Lung (tissue), 17 donors: ENCODE measurements at places on chromosomes 12 and 14. TPM values are rescaled to one million over a fixed set of nuclear protein-coding genes. Genes with fewer than 3 reads are reported as not detected.
A peak's percentile ranks its signal among the peaks of the same experiment; 100 is the strongest.

GLI1 gene
- total RNA-seq = 5.7 TPM

GPRC5A gene
- total RNA-seq = 418 TPM

RNU4-1 gene
- under 0.01 TPM for total RNA-seq

SLCO1B1 gene
- total RNA-seq = not detected

SIX1 gene
- 5.9 TPM for total RNA-seq

OS9 gene
- total RNA-seq = 174 TPM

- peaks cover 14% of the 10 kb centered on the region for H3K4me1 ChIP-seq
- no peaks in the 10 kb centered on the region for H3K36me3 ChIP-seq
- peak; percentile 25 for DNase-seq
- H3K27ac ChIP-seq = peak overlapping the region; percentile 64
Observed at GRCh38 chr12:68932128-68932960, 627 bp downstream of the CPM start.

GRCh38 chr14:57834001-57834598 lies 31.8 kb downstream of the SLC35F4 start:
- DNase-seq = no peak
- no peaks in the 10 kb centered on the region for H3K36me3 ChIP-seq
- no peak overlapping the region for H3K27ac ChIP-seq

- no peaks in the 10 kb centered on the region for H3K27me3 ChIP-seq
- H3K27ac ChIP-seq = no peak overlapping the region
- no peaks in the 10 kb centered on the region for H3K4me1 ChIP-seq
- no peak overlapping the region for H3K4me3 ChIP-seq
- DNase-seq = no peak
- no peaks in the 10 kb centered on the region for H3K36me3 ChIP-seq
Observed at GRCh38 chr14:22163051-22163450, 426.0 kb downstream of the DAD1 start.

DNA sequence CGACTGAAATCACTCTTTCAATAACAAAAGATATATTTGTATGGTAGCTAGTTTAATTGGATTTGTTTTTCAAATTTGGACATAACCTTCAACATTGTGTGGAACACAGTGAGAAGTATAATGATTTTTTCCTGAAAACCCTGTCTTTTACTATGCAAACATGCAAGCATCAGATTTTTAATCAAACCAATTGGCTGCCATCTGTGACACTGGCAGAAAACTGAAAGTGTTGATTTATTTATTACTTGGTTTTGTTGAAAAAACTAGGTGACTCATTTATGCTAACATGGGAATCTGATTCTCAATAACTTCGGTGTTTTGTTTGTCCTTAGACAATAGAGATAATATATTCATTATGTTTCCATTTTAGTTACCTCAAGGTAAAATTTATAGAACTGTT lies 82.0 kb downstream of the NTS start:
- H3K4me3 ChIP-seq = no peak overlapping the region
- H3K4me1 ChIP-seq = no peaks in the 10 kb centered on the region
- H3K36me3 ChIP-seq = no peaks in the 10 kb centered on the region
- H3K27me3 ChIP-seq = no peaks in the 10 kb centered on the region

DNA sequence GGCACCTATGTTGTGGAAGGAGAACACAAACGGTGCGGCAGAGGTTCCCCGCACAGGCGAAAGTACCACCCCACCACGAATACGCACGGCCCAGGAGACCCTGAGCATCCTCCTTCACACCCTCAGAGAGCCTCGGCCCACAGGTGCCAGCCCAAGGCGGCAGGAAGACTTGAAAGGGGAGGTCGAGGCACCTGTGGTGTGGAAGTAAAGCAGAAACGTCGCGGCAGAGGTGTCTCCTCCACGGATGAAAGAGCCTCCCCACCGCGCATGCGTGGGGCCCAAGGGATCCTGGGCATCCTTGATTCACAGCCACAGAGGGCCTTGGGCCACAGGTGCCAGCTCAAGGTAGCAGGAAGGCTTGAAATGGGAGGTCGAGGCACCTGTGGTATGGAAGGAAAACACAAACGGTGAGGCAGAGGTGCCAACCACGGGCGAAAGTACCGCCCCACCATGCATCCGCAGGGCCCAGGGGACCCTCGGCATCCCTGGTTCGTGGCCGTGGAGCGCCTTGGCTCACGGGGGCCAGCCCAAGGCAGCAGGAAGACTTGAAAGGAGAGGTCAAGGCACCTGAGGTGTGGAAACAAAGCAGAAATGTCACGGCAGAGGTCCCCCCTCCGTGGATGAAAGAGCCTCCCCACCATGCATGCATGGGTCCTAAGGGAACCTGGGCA lies 380.1 kb downstream of the ALG10 start:
- no peaks in the 10 kb centered on the region for H3K36me3 ChIP-seq
- H3K27ac ChIP-seq = no peak overlapping the region
- H3K27me3 ChIP-seq = no peaks in the 10 kb centered on the region

DNA sequence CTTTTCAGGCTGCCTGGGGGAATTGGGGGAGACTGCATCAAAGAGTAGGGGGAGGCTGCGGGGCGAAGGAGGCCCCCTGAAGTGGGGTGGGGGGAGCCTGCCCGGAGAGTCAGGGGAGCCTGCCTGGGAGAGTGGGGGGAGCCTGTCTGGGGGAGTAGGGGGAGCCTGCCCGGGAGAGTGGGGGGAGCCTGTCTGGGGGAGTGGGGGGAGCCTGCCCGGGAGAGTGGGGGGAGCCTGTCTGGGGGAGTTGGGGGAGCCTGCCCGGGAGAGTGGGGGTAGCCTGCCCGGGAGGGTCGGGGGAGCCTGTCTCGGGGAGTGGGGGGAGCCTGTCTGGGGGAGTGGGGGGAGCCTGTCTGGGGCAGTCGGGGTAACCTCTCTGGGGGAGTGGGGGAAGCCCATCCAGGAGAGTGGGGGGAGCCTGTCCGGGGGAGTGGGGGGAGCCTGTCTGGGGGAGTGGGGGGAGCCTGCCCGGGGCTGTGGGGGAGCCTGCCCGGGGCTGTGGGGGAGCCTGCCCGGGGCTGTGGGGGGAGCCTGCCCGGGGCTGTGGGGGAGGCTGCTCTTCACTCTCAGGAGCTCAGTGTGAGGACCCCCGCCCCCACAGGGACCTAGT lies 6.5 kb upstream of the DEGS2 start:
- no peaks in the 10 kb centered on the region for H3K36me3 ChIP-seq
- H3K27ac ChIP-seq = no peak overlapping the region
- no peak overlapping the region for H3K4me3 ChIP-seq
- no peaks in the 10 kb centered on the region for H3K4me1 ChIP-seq
- DNase-seq = no peak

DNA sequence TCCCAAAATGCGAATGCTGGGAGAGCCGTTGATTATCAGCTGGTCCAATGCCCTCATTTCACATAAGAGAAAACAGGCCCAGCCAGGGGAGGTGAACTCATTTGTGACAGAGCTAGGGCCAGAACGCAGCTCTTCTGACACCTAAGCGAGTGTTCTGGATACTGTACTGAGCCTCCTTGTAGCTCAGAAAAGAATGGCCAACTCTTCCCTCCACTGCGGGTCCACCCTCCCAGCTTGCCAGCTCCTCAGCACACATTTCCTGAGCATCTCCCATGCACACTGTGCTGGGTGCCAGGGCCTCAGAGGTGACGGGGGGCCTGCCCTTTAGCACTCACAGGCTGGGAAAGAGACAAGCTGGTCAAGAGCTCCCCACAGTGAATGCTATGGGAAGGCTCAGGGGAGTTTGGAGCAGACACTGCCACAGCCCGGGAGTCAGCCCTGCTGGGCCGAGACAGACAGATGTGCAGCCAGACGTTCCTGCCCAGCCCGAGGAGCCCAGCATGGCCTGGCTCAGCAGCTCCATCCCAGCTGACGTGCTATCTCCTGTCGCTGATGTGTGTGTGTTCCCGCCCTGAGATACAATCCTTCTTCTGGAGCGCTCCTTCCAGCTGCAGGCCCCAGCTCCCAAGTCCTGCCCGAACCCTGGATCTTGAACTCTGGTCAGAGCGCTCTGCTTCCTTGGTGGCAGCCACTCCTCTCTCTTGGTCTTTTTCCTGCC lies 3.5 kb downstream of the CMTM5 start:
- peaks cover 12% of the 10 kb centered on the region for H3K4me1 ChIP-seq
- H3K4me3 ChIP-seq = no peak overlapping the region
- no peak for DNase-seq
- no peaks in the 10 kb centered on the region for H3K27me3 ChIP-seq
- peaks cover 6% of the 10 kb centered on the region for H3K36me3 ChIP-seq

DNA sequence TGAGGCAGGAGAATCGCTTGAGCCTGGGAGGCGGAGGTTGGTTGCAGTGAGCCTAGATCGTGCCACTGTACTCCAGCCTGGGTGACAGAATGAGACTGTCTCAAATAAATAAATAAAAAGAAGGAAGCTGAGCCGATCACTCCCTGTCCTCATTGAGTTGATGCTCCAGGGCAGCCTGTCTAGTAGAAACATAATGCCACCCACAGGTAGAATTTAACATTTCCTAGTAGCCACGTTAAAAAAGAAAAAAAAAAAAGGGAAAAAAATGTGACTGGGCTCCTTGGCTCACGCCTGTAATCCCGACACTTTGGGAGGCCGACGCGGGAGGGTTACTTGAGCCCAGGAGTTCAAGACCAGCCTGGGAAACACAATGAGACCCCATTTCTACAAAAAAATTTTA lies 135.7 kb downstream of the SCARB1 start:
- H3K27me3 ChIP-seq = no peaks in the 10 kb centered on the region
- H3K4me1 ChIP-seq = peaks cover 7% of the 10 kb centered on the region
- peak overlapping the region; percentile 49 for H3K27ac ChIP-seq
- no peaks in the 10 kb centered on the region for H3K36me3 ChIP-seq
- no peak overlapping the region for H3K4me3 ChIP-seq

GRCh38 chr14:92507174-92507768 lies 6.3 kb upstream of the RIN3 start:
- no peak overlapping the region for H3K27ac ChIP-seq
- no peaks in the 10 kb centered on the region for H3K36me3 ChIP-seq
- H3K27me3 ChIP-seq = no peaks in the 10 kb centered on the region
- no peak overlapping the region for H3K4me3 ChIP-seq
- peaks cover 2% of the 10 kb centered on the region for H3K4me1 ChIP-seq
- DNase-seq = no peak

DNA sequence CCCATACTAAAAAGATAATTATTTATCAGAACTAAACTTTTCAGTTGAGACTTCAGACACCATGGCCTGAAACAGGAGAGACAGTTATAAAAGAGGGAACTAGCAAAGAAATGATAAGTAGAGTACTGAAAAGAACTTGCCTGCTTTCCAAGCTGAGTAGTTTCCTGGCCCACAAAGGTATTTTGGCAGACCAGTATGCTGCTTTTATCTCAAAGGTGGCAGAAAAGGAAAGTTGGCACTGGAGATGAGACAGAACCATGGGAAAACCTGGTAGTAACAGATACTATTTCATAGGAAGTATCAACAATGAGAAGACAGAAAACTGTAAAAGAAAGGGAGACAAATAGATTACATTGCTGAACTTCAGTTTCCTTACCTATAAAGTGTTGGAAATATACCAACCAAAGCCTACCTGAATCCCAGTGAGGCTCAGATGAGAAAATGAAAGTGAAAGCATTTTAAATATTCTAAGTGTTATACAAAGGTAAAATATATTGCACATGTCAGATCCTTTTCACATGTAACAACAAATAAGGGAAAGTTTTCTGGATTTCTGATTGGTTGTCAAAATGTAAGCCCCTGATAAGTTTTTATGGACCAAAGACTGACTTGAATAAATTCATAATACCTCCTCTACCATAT lies 155.3 kb upstream of the FSCB start:
- no peaks in the 10 kb centered on the region for H3K36me3 ChIP-seq
- H3K4me3 ChIP-seq = no peak overlapping the region
- DNase-seq = no peak
- H3K4me1 ChIP-seq = peaks cover 13% of the 10 kb centered on the region

- DNase-seq = no peak
- no peak overlapping the region for H3K27ac ChIP-seq
- no peaks in the 10 kb centered on the region for H3K36me3 ChIP-seq
- no peaks in the 10 kb centered on the region for H3K27me3 ChIP-seq
- H3K4me3 ChIP-seq = no peak overlapping the region
Observed at GRCh38 chr12:636632-637031, 26.6 kb downstream of the NINJ2 start.
